ENCODE measurements at places on chromosomes 11 and 22.

DNA sequence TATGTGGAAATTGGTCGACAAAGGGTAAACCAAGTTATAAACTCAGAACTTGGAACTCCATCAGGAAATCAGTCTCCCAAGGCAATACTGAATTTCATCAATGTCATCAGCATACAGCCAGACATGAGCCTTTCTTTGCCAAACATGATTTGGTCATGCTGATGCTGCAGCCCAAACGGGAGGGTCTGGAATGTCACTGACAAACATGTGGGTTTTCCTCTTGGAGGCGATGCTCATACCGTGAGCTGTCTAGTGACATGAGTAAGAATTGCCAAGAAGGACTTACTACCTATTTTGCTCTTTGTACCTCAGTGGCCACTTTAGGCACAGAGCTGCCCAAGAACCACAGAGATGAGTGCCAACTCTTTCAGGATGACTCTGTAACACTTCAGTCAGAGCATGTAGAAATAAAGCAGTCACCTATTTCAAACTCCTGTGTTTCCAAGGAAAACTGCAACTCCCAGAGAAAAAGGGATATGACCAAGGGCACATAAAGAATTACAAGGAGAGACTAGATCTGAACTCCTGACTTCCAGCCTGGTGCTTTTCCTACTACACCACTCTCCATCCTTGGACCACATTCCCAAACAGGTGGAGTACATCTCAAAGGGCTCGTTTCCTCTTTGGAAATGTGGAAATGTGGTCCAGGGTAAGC lies 24.3 kb upstream of the MRGPRX2 start:
- DNase-seq: no peak

DNA sequence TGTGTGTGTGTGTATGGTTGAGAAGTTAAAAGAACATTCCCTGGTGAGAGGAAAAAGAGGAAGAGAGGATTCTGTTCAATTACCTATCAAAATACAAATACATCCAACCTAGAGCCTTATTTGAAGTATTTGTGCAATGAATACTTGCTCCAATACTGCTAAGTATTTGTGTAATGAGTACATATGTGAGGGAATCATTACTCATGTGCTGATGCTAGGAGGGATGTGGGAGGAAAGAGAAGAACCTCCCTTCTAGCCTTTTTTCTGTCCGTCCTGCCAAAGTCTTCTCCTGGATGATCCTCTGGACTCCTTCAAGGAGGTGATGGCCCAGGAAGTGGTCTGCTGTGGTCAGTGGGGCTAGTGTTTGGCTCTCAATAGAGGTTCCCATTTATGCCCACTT lies 36.0 kb upstream of the ACCSL start:
- no peak for DNase-seq

GRCh38 chr22:25380122-25380747 lies 160.8 kb downstream of the CRYBB2 start:
- DNase-seq: no peak

- no peak for DNase-seq
Measured at GRCh38 chr11:77813256-77813655, 7.3 kb downstream of the RSF1 start.

GRCh38 chr22:20531404-20532201 lies 24.2 kb downstream of the MED15 start:
- DNase-seq: no peak

DNA sequence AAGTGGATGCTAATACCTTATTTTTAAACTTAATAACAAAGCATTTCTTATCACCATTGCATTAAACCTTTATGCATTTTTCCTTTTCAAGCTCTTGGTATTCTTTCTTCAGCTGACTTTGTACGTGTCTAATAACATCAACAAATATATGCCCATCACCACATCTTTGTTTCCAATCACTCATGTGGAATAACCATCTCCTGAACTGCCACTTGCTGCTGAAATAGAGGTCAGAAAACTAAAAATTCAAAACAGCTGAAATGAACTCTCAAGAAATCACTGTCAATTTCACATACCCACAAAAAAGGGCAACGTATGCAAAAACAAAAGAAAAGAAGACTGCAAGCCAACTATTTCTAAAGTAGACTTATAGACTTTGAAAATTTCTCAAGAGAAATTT lies 7.4 kb downstream of the MSANTD4 start:
- no peak for DNase-seq

GRCh38 chr11:107631931-107632330 lies 41.0 kb downstream of the ELMOD1 start:
- DNase-seq: no peak

DNA sequence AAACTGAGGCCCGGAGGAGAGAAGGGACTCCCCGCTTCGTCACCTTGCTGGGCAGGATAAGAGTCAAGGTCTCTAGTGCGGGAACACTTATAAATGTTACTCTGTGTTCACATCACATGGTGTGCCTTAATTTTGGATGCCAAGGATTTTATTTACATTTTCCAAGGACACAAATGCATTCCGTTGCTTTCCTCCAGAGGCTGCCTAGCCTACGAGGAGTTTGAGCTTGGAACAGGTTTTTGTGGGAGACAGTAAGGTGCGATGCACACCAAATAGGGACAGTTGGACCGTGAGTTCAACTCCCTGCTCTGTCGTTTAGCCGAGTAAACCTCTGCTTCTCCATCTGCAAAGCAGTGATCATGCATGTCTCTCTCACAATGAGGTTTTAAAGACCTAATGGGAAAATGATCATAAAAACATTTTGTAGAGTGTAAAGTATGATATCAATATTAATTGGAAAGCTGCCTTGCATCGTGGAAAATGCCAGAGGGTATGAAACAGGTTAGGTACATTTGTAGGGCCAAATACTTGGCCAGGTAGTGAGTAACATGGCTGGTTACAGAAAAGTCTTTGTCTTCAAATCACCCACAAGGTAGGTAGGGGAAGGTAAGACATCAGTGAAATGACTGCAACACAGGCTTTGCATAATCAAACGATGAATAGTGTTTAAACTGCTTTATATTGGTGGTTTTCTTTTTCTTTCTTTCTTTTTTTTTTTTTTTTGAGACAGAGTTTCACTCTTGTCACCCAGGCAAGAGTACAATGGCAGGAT lies 61.8 kb downstream of the ST3GAL4 start:
- DNase-seq: no peak
